Subcutaneous adipose tissue (tissue), 4 donors: ENCODE measurements at places on chromosomes 16 and 17. TPM values are rescaled to one million over a fixed set of nuclear protein-coding genes. Genes with fewer than 3 reads are reported as not detected.

The HS3ST2 gene
- 4.7 TPM for total RNA-seq

The AGRP gene
- total RNA-seq, result not detected

The ST6GALNAC2 gene
- 8.7 TPM for total RNA-seq

The KRTAP9-4 gene
- total RNA-seq, result not detected

The USP36 gene
- total RNA-seq, result 60.7 TPM

The ASGR1 gene
- total RNA-seq, result 4.5 TPM
